Mesenteric fat pad (tissue), 1 donor: ENCODE measurements at places on chromosomes 16 and 17. TPM values are rescaled to one million over a fixed set of nuclear protein-coding genes. Genes with fewer than 3 reads are reported as not detected.

GRCh38 chr16:57681950-57682728 is 12.5 kb upstream of the DRC7 start:
- no peak for DNase-seq

DNA sequence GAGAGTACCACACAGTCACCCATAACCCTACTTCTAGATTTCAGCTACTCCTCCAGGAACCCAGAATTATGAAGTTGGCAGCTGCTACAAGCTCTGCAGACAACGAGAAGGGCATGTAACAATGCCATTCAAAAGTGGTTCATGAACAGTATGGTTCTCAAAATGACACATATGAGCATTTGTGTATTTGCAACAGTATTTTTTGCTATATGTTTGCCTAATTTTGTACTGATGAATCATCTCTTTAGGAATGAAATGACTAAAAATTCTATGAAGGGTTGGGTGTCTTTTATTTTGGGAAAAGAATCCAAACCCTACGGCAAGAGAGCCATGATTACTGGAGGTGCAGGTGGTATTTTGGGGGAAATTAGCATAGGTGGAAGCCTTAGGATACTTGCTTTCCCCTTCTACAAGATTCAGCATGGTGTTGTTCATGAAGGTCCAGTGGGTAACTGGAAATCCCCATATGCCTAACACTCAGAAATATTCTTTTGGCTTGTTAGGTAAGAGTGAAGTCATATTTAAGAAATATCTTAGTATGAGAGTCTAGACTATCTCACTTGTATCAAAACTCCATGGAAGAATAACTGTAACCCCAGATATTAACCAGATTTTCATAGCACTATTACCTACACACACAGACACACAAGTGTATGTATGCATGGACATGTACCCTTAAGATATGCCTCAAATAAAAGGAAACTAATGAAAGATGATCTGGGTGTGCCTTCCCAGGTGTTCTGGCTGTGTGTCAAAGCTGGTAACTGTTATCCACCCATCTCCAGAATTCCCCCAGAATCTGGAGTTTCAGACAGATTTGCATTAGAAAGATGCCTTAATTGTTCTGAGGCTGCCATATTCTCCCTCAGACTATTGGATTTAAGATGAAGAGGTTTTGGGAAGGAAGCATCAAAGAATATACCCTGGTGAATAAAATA is 688.2 kb upstream of the SOX9 start:
- DNase-seq, result no peak

- peak; percentile 51 for DNase-seq
Observed at GRCh38 chr16:31277659-31278260, 18.0 kb downstream of the ITGAM start.

HOXB4 gene
- 5.7 TPM for total RNA-seq
